ENCODE measurements at places on chromosomes 13 and 19.

DNA sequence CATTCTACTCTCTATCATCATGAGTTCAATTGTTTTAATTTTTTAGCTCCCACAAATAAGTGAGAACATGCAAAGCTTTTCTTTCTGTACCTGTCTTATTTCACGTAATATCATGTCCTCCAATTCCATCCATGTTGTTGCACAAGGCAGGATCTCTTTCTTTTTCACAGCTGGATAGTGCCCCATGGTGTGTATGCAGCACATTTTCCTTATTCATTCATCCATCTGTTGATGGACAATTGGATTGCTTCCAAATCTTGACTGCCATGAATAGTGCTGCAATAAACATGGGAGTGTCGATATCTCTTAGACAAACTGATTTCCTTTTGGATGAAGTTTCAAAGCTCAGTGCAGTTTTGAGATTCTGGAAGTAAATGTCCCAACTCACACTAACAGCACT lies 326.9 kb downstream of the FGF9 start:
- no peak for DNase-seq

DNA sequence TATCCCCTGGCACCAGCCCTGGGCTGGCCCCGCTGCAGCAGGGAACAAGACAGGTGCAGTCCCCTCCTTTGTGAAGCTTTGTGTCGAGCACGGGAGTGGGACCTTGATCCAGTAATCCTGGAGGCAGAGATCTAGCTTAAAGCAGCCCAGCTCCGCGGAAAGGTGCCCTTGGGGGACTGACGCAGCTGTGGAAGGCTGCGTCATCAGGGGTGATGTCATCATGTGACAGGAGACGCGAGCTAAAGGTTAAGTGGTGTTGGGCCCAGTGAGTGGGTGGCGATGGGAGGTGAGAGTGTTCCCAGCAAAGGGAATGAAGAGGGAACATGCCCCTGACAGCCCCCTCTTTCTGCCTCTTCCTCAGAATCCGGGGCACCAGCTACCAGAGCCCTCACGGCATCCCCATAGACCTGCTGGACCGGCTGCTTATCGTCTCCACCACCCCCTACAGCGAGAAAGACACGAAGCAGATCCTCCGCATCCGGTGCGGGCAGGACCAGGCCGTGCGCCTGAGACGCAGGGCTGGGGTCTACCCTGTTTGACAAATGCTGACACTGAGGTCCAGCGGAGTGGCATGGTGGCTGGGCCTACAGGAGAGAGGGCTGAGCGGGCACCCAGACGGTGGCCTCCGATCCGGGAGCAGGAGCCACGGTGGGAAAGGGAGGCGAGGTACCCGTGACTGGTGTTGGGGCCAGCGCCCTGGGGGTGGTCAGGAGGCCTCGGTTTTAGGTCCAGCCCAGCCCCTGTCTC lies 2.6 kb downstream of the LHB start:
- no peak for DNase-seq

DNA sequence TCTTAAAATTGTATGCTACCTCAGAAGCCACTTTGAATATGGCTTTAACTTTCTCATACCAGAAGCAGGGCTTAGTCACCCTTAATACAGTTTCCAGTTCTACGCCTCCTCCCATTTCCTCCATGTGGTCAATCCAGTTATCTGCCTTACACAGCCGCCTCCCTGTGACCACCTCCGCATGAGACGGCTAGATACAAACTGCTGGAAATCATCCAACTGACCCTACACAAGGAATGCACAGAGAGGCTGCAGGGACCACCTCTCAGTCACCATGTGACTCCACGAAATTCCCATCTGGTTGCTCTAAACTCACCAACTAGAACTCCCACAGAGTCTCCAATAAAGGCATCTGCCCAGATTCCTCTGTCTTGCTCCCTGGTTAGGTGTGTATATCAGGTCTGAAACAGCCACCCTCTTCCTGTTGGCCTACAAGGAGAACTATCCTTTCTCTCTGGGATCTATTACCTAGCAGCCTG lies 6.8 kb downstream of the ZNF564 start:
- no peak for DNase-seq

DNA sequence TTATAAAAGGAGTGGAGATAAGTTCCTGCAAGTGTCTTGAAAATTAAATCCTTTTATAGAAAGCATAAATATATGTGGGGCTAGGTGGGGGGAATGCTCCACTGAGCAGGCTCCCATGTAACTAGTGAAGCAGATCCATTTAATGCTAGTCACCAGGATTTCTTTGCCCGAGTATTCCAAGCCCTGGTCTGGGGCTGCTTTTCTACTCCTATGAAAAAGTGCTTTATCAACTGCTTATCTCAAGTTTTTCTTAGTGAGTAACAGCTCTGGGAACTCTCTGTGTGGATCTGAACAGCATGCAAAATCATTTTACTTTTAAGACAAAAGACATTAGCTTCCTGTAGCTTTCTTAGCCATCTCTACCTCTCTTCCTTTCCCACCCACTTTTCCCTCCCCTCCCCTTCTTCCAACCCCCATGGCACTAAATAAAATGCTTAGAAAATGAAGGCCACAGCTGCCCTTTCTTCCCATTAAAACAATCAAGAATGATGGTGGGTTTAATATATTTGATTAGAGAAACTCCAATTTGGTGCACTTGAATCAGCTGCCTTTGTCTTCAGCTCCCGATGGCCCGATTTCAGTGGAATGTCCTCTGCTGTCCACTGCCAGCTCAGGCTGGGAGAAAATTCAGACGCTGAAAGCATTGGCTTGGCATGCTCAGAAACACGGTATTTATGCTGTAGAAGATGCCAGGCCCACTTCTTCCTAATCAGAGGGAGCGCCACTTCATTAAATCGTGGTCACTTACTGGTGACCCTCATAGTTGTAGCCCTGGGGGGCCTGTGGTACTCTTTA lies 475.1 kb downstream of the FOXO1 start:
- DNase-seq: no peak

GRCh38 chr19:44570984-44571684 lies 41.7 kb upstream of the CEACAM20 start:
- DNase-seq: no peak

- no peak for DNase-seq
Measured at GRCh38 chr13:111953546-111954178, 113.3 kb upstream of the SOX1 start.

Measured in NCI-H1417 treated with DMSO at 0.1 percent for 48 hours (cell line).